ENCODE measurements at places on chromosomes 7 and 10. TPM values are rescaled to one million over a fixed set of nuclear protein-coding genes. Genes with fewer than 3 reads are reported as not detected.

- no peak for DNase-seq
These were observed 54.6 kb downstream of the CSGALNACT2 start for GRCh38 chr10:43192884-43193283.

DNA sequence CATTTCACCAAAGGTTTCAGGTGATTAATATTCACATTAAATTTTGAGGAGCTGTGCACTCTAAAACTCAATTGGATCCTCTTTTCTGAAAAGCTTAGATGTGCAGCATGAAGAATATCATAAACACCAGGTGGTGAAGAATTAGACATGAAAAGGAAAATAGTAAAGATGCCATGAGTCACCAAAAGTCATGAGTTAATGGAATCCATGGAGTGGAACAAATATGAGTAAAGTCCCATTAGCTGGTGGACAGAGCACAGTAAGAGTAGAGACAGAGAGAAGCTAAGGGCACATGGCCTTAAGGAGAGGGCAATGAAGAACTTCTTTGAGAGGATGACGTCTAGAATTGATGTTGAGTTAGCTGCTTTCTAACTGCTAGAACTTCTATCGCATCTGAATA is 271.6 kb downstream of the CSTF2T start:
- DNase-seq: no peak

The TMEM139 gene
- total RNA-seq: 0.34 TPM

- DNase-seq: no peak
These were observed 1.9 kb downstream of the CTTNBP2 start for GRCh38 chr7:117871401-117871777.

GRCh38 chr10:43821103-43821502 is 172.4 kb upstream of the ZNF32 start:
- DNase-seq: no peak

GRCh38 chr10:95861386-95861785 is 46.4 kb upstream of the CC2D2B start:
- no peak for DNase-seq

DNA sequence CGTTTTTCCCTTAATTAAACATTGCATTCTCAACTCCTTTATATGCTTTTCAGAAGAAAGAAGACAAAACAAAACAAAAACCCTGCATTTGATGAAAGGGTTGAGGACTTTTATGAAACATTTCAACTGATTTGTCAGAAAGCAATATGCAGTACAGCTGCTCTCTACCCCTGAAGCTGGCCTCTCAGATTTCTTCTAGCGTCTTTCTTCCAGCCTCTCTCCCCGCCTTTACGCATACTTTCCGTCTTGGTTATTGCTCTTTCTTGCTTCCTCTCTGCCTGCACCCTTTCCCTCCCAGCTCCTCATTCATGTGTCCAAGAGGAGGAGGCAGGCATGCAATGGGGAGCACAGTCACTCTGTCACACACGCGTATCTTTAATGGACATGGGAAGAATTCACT is 91.0 kb upstream of the COL1A2 start:
- no peak for DNase-seq

- DNase-seq: no peak
These were observed at the start of gene ANKRD1 for GRCh38 chr10:90920986-90921666. Gene ANKRD1 (minus strand): TSS chr10:90921087. CDS start chr10:90921027, 60 bp downstream.

DNA sequence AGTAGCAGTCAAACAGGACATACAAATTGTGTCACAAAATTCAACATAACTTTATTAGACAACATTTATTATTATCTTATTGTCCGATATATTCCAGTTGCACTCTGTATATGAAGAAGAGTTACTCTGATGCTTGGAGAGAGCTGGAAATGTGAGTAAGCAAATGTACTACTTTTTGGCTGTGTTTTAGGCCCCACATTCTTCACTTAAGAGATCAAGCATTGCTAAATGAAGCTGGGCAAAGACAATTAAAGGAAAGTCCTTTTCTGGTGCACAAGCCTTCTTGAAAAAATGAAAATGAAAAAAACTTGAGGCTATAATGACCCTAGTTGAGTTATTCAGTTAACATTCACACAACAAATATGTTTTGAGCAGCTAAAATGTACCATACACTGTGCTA is 26.1 kb downstream of the MYPN start:
- no peak for DNase-seq

GRCh38 chr10:7913126-7913872 is 95.0 kb downstream of the TAF3 start:
- DNase-seq: no peak
